Progenitor cell of endocrine pancreas (in vitro differentiated cells): ENCODE measurements at places on chromosomes 12 and 14. TPM values are rescaled to one million over a fixed set of nuclear protein-coding genes. Genes with fewer than 3 reads are reported as not detected.

DNA sequence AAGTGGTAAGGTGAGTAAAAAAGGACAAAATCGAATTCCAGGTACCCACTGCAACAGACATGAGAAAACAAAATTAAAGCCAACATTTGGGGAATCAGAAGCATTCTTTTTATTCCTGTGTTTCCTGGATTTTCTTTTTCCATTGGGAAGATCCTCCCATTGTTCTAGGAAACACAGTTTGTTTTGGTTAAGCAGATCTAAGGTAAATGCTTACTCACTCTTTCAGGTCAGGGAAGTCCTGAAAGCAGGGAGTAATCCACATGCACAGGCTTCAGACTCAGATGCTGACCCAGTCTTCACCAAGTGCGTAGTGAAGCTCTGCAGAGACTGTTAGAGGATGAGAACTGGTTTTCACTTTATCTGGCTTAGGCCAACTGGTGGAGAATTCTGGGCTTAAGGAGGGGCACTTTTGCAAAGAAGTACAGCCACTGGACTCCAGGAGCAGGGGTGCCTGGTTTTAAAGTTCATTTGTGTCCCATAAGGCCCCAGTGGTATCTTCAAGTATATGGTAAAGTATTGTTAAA lies 57.7 kb downstream of the RPAP3 start:
- no peak overlapping the region for H3K4me3 ChIP-seq
- H3K4me1 ChIP-seq = peaks cover 17% of the 10 kb centered on the region
- peaks cover 28% of the 10 kb centered on the region for H3K36me3 ChIP-seq
- H3K27me3 ChIP-seq = no peaks in the 10 kb centered on the region

DNA sequence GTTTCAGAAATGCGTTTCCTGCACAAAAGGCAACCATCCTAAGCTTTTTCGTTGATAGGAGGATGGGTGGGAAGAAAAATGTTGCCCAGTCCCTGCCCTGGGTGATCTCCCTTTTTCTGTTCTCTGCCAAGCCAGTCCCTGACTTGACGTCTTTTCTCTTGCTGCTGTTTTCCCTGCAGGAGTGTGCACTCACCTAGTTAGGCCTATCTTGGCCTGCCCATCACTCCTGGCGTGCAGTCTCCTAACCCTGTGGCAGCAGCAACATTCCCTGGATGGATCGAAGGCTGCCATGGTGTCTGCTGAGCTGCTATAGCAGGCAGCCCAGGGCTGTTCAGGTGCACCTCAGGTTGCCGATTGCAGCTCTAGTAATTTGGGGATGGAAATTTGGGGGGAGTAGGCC lies 1.2 kb downstream of the UNC119B start:
- DNase-seq = no peak
- peaks cover 20% of the 10 kb centered on the region for H3K4me1 ChIP-seq
- H3K27ac ChIP-seq = peak overlapping the region; percentile 54
- peaks cover 9% of the 10 kb centered on the region for H3K36me3 ChIP-seq
- peak overlapping the region; percentile 79 for H3K4me3 ChIP-seq
- H3K27me3 ChIP-seq = no peaks in the 10 kb centered on the region

SLCO1B1 gene
- total RNA-seq = 0.17 and 0.69 TPM in 2 replicates

TARBP2 gene
- total RNA-seq = 60.2 and 61.5 TPM in 2 replicates

DNA sequence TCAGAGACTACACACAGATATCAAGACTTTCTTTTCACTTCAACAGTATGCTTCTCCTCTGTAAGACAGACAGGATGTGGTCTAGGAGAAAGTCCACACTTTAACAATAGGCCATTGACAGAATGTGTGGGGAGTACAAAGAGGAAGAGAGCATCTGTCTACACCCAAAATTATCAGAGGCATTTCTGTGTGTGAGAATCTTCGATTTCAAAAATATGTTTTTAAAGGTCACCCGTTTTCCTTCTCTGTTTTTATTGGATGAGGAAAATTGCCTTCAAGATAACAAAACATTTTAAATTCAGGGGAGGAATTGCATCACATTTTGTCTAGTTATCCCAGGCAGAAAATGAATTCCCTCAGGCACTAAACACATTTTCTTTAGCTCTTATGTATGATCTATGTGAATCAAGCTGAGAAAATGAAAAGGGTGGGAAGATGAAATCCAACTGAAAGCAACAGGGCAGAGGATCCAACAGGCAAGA lies 16.4 kb downstream of the NAV3 start:
- H3K4me1 ChIP-seq = peaks cover 3% of the 10 kb centered on the region
- H3K27me3 ChIP-seq = no peaks in the 10 kb centered on the region
- H3K36me3 ChIP-seq = no peaks in the 10 kb centered on the region
- H3K27ac ChIP-seq = no peak overlapping the region

DNA sequence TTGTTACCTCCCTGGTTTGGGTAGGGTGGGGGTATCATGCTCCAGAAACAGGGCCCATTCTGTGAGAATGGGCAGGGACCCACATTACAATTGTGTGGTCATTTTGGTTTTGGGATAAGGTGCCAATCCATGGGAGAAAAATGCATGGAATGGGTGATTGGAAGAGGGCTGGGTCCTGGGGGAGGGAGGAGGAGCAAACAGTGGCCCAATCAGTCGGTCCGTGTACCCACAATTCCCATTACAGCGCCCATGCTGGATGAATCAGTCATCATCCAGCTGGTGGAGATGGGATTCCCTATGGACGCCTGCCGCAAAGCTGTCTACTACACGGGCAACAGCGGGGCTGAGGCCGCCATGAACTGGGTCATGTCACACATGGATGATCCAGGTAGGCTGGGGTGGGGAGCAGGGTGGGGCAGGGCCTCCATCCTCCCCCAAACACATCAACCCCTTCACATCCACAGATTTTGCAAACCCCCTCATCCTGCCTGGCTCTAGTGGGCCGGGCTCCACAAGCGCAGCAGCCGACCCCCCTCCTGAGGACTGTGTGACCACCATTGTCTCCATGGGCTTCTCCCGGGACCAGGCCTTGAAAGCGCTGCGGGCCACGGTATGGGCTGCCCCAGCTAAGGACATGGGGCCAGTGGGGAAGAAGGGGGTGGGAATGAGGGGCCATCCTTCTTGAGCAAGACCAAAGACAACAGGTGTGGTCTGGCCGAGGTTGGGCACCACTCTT lies 3.6 kb upstream of the TPI1 start:
- no peak overlapping the region for H3K27ac ChIP-seq
- H3K36me3 ChIP-seq = peaks cover 40% of the 10 kb centered on the region
- DNase-seq = no peak
- H3K27me3 ChIP-seq = peaks cover 10% of the 10 kb centered on the region
- H3K4me3 ChIP-seq = no peak overlapping the region

IGF1 gene
- 0.57 and 1.6 TPM in 2 replicates for total RNA-seq

IL26 gene
- not detected in 2 replicates for total RNA-seq

DNA sequence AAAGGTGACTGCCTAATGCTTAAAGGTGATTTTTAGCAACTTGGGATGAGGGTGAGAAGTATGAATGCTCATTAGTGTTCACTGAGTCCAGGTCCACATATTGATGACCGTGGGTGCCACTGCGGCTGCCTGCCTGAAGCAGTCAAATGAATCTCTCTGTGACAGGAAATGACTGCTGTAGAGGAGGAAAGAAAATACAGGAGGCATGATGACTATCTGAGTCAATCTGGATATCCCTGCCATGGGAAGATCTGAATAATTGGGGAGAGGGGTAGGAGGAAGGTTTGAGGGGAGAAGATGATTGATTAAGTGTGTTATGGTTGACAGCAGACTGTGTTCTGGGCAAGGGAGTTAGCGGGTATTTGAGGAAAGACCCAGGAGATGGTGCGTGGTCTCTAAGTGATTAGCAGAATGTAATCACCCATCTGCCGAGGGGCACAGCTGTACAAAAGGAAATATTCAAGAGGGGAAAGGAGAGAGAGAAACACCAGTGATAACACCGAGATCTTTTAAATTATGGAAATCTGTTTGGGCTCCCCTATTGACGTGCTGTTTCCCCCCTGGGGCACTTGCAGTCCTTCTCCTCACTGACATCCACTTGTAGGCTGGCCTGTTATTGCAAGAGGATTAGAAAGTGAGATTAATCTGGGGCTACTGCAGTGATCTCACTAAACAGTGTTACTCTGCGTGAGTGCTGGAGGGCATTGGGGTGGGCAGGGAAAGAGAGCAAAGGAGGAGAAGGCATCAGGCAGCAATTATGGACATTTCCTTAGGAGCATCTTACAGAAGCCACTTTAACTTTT lies 97.7 kb downstream of the AKAP6 start:
- H3K36me3 ChIP-seq = peaks cover 2% of the 10 kb centered on the region
- no peak for DNase-seq
- H3K27me3 ChIP-seq = peaks cover 16% of the 10 kb centered on the region
- peak overlapping the region; percentile 27 for H3K4me3 ChIP-seq
- peaks cover 31% of the 10 kb centered on the region for H3K4me1 ChIP-seq
